Stimulated activated CD8-positive, alpha-beta memory T cell treated with anti-CD3 and anti-CD28 coated beads, Interleukin-15, amount 100 ng/mL, for 24 hours (primary cell): ENCODE measurements at places on chromosomes 2 and 18.

DNA sequence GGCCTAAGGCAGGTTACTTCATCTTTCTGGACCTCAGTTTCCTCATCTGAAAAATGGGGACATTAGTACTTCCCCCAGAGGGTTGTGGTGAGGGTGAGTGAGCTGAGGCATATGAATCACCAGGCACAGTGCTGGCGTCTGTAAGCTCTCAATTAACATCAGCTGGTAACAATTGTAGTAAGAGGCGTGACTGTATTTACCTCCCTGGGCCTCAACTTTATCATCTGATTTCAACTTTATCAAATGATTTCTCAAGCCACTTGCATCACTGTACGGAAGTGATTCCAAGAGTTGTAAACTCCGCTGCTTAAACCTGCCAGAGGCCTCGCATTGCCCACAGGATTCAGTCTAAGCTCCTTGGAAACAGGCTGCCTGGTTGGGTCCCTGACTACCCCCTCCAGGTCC lies 53.6 kb upstream of the PKDCC start:
- no peak for DNase-seq

- no peak for DNase-seq
Observed at GRCh38 chr2:98902209-98903063, 33.6 kb downstream of the CRACDL start.

- no peak for DNase-seq
Observed at GRCh38 chr2:18701546-18701945, 112.2 kb upstream of the NT5C1B start.

DNA sequence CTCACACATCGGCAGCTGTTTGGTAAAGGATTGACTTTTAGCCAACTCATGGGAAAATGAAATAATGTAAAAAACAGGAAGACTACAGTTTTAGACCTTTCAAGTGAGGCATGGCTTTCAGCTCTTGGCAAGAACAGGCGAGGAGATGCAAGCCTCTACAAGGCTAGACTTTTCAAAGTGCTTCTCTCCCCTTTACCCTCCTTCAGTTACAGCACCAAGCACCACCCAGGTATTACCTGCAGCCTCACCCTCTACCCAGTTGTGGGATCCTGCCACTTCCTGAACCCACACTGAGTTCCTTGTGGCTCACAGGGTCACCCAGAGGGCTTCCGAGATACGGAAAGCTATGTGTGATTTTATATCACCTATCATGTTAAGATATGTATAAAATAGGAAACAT lies 14.7 kb downstream of the UGT1A10 start:
- DNase-seq = no peak

DNA sequence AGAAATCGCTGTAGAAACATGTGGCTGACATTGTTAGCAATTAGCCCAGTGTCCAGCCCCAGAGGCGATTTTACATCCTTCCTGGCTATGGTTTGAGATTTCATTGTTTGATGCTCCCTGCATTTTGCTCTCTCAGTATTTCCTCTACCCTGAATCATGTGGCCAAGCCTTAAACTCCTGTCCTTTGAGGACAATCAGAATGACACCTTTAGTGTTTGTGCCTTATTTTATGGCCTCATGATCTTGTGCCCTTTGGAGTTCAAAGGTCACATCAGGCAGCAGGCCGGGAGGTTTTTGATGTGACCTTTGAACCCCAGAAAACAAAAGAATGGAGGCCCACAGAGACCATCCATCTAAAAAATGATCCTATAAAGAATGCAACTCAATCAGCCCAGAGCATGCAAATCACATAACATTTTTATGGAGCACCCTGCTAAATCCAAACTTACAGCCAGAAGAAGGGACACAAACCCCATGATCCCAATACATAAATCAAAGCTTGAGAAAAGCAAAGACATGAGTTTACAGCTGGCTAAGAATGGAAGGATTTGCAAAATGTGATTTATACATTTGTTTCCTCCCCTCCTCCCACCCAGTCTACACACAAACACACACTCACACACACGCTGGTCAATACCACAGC lies 52.5 kb downstream of the FECH start:
- DNase-seq = no peak
